ENCODE measurements at places on chromosomes 6 and 20.

DNA sequence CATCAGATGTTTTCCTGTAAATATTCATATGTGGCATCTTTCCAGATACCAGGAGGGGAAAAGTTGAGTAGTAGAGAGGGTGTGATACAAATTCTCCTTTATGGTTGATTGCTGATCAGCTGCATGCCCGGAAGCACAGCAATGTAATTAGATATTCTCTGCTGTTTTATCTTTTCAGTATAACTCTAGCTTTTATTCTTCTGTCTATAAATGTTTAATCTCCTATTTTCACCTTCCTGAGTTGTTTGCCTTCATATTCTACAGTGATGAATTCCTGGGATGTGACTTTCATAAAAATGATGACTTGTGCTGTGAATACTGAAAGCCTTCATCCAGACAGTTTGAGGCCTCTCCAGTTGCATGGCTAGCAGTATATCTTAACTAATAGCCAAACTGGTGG lies 53.7 kb downstream of the SH3BGRL2 start:
- no peak for DNase-seq

DNA sequence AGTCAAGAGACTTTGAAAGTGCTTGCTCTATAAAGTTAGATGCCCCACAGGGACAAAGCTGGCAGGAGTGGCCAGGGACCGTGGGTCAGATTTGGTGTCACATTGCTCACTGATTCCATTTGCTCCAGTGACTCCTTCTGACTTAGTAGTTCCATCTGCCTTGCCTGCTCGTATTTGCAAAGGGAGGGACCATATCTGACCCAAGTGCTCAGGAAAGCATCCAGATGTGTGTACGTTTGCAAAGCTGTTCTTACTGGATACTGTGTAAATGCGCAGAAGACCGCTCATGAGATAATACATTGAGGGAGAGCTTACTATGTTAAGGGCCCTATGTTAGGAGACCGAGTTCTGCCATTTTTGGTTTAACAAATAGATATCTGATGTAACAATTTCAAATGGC lies 21.2 kb upstream of the CCN6 start:
- DNase-seq, result no peak

- DNase-seq, result no peak
These were observed 3.9 kb downstream of the SRC start for GRCh38 chr20:37349517-37350491.

DNA sequence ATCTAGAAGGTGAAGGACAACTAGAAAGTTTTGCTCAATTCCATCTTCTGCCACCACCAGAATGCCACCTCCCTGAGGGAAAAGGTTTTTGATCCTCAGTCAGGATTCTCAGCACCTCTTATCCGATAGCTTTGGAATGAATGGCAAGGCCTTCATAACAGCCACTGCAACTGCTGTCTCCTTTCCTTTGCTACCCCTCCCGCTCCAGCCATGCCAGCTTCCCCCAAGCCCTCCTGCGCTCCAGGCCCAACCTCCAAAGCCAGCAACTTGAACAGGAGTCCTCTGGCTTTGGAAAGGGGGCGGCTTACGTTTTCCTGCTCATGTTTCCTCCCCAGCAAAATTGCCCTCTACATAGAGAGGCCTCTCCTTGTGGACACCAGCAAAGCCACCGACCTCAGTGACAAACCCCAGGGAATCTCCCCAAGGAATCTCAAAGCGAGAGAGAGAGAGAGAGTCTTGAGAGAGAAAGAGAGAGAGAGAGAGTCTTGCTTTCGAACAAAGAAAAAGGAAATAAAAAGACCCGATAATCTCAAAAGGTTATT lies 420 bp upstream of the BTN2A1 start:
- DNase-seq, result no peak

GRCh38 chr20:35648836-35649235 lies 15.9 kb downstream of the CPNE1 start:
- DNase-seq, result no peak

DNA sequence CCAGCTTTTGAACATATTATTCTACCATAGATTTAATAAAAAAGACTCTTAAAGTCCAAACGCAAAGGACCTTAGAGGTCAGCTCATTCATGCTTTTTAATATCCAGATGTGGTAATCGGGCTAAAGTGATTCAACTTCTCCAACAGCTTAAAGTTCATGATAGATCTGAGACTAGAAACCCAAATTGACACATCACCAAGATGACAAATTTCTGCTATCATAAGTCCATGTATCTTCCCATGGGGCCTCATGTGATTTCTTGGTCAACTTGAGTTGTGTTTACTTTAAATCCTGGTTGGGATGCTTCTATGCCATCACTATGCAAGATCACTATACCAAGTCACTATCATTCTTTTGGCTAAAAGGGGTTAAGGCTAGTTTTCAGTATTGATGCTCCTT lies 56.0 kb downstream of the SLC24A3 start:
- DNase-seq, result no peak

- no peak for DNase-seq
These were observed 44.8 kb downstream of the AGPAT4 start for GRCh38 chr6:161228921-161229591.

Measured in left renal pelvis (tissue), 4 donors.